ENCODE measurements at places on chromosomes 3 and 15.

- no peak for DNase-seq
Observed at GRCh38 chr3:23105048-23105447, 98.1 kb upstream of the UBE2E2 start.

- DNase-seq: no peak
Observed at GRCh38 chr15:56648311-56648710, 85.0 kb downstream of the ZNF280D start.

DNA sequence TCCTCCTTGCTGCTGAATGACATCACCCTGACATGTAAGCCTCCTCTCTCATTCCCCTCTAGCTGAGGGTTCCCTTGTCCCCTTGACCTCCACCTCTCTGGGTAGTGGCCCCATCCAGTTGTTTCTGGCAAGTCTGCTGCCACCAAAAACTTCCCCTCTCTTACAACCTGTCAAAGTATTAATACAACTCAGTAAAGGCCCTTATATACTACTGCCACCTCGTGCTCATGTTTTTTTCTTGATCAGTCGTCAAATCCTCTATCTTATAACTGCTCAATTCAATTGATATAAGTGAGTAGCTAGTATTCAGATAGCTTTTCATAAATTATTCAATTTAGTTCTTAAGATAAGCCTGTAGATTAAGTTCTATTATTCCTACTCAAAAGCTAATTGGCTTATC is 249.6 kb downstream of the MBNL1 start:
- no peak for DNase-seq

DNA sequence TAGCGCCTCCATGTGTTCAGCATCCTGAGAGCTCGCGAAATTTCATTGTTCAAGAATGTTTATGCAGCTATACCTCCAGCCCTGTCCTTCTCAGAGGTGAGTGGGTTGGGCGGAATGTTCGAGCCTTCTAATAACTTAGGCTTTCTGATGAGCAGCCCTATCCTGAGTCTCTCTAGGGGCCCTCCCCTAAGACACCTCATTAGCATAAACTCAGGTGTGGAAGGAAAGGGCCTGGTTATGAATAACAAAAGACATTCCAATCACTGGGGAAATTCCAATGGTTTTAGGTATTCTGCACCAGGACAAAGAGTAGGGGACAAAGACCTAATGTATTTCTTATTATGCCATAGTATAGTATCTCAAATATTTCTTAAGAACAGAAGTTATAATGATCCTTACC is 138.1 kb upstream of the PDZRN3 start:
- DNase-seq: no peak

- DNase-seq: no peak
Observed at GRCh38 chr3:23928524-23928923, 11.6 kb downstream of the RPL15 start.

- no peak for DNase-seq
Observed at GRCh38 chr3:151796105-151796680, 17.7 kb upstream of the AADAC start.

GRCh38 chr3:28901018-28901417 is 379.9 kb upstream of the RBMS3 start:
- DNase-seq: no peak
